NCI-H2081 (cell line): ENCODE measurements at places on chromosomes 1 and 21.

DNA sequence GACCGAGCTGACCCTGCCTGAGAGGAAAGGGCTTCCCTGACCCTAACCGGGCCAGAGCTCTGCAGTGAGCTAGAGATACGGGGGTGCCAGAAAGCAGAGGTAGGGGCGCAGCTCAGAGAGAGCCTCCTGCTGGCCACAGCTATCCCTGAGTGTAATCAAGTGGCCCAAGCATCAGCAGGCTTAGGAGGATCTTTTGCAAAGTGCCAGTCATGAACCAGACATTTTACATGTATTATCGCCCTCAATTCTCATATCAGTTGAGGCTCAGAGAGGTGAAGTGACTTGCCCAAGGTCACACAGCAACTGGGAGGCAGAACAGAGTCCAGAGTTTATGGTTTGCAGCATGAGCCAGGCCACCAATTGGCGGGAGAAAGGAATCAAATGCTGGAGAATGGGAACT, 7.0 kb upstream of the ID3 start:
- DNase-seq: no peak

DNA sequence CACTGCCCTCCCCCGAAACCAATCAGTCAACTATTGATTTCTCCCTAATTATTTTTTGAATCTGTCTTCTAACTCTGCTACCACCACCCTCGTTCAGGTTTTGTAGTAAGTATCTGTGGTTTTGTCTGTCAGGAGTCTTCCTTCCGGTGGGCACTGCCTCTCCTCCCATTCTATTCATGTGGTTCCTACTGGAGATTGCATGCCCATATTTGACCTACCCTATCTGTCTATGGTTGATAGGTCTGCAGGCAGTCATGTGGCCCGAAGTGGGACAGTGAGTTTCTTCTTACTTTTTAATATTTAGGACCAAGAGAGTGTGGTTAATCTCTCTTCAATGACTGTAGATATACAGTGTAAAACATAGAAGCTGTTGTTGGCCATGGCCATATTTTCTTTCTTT, 17.8 kb upstream of the MAST2 start:
- DNase-seq: no peak

DNA sequence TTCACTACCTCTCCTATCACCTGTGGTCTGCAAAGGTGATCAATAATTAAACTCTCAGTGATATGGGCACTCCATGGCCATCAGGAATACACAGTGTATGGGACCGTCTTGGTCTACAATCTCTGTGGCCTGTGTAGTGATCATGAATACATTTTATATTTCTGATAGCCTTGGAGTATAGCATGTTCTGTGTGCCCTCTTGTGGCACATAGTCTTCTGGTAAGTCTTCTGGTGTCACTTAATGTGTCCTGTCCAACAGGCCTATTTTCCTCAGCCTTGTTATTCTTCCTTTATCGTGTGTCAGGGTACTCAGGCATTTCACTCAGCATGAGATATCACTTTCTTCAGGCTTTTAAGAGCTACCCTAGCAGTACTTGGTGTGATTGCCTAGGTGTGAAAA, 393.6 kb downstream of the AGBL4 start:
- no peak for DNase-seq

DNA sequence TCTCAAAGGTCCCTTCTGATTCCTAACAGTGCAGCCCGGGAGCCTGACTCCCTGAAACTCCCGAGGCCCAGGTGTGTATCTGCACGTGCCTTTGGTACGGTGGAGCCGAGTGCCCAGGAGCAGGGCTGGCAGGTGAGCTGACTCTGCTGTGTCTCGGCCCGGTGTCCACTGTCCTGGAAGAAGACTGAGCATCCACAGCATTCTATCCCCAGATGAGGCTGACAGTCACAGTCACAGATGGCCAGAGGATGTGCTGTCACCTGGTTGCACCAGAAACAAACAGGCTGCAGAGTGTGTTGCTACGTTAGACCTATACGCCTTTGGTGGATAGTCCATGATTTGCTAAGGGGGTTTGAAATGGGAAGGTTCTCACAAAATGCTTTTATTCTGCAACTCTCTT, 9.8 kb downstream of the ETV3L start:
- no peak for DNase-seq

DNA sequence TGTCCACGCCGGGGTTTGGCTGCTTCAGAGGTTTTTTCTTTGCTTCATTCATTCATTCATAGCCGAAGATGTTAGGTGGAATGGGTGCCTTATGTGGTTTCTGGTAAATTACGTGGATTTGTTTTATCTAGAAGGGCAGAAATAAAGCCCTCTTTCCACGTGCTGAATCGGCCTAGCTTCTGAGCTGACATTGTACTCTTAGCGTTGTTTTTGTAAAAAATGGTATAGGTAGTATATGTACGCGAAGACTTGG, 1.5 kb downstream of the GALNT2 start:
- no peak for DNase-seq
